Central memory CD8-positive, alpha-beta T cell (primary cell): ENCODE measurements at places on chromosomes 7 and 10.

GRCh38 chr7:10798044-10798443 is 175.6 kb upstream of the PHF14 start:
- DNase-seq: no peak

DNA sequence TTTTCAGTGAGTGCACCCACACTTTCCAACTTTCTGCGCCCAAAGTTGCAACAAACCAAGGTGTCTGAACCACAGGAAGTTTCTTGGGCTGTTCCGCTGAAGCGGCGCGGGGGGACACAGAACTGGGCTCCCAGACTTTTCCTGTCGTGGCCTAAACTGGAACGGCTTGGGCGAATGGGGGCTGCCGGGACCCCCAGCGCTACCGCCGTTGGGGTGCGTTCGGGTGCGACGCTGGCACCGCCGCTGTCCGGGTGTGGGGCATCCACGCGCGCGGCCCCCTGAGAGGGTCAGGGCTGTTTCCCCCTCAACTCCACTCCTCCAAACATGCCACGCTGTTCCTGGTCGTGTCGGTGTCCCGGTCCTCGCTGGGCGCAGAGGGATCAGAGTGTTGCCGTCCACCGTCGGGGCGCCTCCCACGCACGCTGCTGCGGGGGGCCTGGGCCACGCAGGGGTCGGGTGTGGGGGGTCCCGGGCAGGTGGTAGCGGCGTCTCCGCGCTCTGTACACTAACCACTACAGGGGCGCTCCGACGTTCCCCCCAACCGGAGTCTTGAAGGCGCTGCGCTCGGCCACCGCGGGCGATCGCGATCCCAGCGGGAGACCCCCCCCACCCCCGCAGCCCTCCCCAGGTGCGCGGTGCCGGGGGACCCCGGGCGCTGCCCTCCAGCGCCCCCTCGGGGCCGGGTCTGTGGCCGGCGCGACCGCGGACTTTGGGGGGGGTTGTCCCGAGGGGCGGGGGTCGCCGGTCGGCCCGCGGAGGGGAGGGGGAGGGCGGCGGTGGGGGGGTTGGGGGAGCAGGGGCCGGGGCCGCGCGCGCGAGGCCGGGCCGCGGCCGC is 2.2 kb upstream of the CUX1 start:
- no peak for DNase-seq

GRCh38 chr10:103839519-103839871 is 15.9 kb downstream of the SH3PXD2A start:
- DNase-seq: no peak

GRCh38 chr10:64316416-64316815 is 795.2 kb downstream of the REEP3 start:
- no peak for DNase-seq

DNA sequence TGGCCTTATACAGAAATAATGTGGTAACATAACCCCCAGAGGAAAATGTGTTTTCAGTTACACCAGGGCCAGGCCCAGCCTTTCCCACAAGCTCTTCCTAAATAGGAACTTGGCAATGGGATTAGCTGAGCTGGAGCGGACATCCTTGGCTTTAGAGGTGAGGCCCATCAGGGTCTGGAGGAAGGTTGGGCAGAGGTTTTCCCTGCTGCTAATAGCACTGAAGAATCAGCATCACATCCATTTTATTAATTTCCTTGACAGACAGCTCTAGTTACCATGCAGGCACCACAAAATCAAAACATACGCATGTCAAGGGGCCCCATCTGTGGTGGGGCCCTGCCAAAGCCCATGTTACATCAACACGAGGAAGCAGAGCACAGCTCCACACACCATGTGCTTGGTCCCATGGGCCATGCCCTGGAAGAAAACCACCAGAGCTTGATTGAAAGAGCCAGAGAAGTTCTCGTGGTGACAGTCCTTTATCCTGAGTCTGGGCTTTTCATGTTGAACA is 566.6 kb downstream of the KCNMA1 start:
- no peak for DNase-seq

DNA sequence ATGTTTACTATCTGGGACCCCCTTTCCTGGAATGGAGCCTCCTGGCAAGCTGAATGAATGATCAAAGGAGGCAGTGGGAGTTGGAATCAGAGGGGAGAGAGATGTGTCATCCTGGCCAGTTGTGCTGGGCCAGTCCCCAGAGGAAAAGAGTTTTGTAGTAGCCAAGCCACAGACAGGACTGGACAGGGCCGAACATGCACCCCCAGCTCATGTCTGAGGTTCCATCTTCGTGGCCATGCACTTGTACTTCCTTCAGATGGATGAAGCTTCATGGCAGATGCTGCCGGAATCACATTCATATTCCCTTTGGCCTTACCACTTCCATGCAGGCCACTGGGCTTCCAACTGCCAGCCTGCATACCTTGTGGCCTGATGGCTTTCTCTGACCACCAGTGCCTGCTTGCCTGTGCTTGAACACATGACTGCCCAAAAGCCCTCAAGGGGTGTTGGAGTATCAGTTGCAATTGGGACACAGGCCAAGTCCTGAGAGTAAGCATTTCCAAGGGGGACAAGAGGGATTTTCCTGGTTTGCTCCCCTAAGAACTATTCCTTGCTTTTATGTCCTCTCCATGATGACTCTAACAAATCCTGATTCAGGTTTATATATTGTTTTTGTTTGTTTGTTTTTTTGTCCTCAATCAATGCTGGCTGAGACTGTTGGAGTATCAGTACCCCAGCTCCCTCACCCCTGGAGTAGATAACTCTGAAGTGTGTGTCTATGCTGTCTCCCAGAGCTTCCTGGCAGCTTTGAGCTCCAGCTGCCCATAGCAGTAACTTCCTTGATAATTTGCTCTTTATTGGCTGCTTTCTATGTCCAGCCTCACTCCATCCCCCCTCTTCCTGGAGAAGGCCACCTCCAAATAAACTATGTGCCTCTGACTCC is 63.6 kb downstream of the TMEM130 start:
- DNase-seq: no peak

DNA sequence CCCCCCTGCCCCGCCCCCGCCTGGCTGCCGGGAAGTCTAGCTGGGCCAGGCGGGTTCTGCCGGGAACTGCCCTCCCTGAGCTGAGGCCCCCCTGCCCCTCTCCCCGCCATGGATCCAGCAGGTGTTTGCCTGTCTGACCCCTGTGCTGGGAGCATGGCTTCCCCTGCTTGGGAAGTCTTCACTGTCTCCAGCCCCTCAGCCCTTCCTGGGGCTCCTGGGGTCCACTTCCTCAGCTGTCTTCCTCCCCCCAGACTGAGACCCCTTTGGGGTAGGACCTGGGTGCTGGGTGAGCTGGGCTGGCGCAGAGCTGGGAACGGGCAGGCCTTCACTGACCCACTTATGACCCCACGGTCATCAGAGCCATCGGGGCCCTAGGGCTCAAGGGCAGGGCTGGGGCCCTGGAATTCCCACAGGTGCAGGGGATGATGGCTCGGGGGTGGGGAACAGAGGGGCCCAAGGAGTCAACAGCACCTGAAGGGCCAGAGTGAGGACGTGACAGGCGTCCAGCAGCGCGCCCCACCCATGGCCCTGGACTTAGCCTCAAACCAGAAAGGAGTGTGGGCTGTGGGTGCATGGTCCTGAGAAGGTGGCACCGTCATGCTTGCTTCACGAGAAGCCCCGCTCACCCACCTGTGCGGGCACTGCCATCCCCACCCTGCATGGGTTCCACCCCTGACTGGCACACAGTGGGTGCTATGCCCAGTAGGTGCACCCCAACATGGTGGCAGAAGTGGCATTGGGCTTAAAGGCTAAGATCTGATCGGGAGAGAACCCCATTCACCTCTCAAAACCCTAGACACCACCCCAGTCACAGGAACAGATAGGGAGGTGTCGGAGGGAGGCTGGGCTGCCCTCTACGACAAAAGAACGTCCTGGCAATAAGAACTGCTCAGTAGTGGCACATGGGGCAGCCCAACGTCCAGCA is 16.2 kb upstream of the TNRC18 start:
- DNase-seq: no peak

DNA sequence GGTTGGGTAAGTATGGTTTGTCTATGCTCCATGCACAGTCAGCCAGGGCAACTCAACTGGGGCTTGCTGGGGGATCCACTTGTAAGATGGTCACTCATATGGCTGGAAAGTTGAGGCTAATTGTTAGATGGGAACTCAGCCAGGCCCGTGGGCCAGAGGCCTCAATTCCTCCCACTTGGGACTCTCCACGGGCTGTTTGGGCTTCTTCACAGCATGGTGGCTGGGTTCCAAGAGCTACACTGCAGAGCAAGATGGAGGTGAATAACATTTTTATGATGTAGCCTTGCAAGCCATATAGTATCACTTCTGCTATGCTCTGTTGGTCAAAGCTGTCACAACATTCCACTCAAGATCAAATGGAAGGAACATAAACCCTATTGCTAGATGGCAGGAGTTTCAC is 39.2 kb downstream of the ELMO1 start:
- DNase-seq: no peak

GRCh38 chr10:113517165-113517900 is 35.5 kb upstream of the HABP2 start:
- no peak for DNase-seq

- no peak for DNase-seq
Observed at GRCh38 chr7:133552079-133552478, 299.2 kb downstream of the EXOC4 start.

GRCh38 chr10:75883081-75884072 is 452.0 kb downstream of the LRMDA start:
- DNase-seq: no peak

DNA sequence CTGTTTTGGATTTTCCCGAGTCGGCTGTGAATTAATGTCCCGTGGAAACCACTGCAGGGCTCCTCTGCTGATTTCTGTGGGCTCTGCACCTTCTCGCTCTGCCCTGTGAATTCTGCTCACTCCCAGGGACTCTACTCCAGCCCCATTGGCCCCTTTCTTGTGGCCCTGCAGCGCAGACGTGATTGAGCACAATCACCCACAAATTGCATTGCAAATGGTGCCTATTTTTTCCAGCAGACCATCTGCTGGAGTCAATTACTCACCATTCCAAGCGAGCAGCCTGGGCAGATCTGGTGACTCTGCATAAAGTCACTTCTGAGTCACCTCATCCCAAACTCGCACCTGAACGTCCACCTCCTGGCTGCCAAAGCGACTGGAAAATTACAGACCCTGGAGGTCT is 235.8 kb downstream of the PAXIP1 start:
- DNase-seq: no peak

DNA sequence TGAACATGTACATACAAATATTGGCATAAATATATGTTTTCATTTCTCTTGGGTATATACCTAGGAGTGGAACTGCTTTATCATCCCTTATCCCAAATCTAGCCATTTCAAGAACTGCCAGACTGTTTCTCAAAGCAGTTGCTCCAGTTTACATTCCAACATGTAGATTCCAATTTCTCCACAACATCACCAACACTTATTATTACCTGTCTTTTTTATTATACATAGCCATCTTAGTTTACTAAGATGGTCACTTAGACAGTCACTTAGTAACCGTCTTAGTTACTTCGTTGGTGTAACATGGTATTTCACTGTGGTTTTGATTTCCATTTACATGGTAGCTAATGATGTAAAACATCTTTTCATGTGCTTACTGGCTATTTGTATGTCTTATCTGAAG is 82.7 kb downstream of the ZFAND4 start:
- no peak for DNase-seq

- no peak for DNase-seq
Observed at GRCh38 chr7:154743206-154743605, 259.7 kb downstream of the PAXIP1 start.

DNA sequence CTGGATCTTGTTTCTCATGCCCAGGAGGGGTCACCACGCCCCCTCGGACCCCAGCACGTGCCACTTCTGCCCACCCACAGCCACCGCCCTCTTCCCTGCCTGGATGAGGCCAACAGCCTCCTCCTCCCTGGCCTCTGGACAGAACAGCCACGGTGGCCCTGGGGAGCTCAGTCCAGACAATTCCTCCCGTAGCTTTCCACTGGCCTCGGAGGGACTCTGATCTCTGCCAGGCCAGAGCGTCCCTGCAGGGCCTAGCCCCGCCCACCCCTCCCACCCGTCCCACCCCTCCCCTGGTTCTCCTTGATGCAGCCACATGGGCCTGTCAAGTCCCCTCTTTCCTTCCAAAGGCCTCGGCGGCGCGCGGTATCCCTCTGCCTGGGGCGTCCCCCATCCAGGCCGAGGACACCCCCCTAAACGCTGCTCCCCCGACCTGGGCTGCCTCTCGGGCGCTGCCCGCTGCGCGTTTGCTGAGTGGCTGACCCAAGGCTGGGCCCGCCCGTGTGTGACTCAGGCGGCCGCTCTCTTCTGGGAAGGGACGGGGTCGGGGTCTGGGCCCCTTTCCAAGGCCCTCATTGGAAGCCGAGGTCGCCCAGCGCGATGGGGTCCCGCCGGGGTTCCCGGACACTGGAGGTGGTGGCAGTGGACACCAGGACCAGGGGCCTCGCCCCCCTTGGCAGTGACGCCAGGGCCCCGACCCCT is 557 bp downstream of the TMEM120A start:
- no peak for DNase-seq

- DNase-seq: no peak
Observed at GRCh38 chr7:47581438-47581803, 490 bp downstream of the TNS3 start.

- DNase-seq: no peak
Observed at GRCh38 chr10:72270607-72271281, 3.0 kb upstream of the DDIT4 start.

GRCh38 chr7:46131916-46132795 is 211.1 kb upstream of the IGFBP3 start:
- DNase-seq: no peak

DNA sequence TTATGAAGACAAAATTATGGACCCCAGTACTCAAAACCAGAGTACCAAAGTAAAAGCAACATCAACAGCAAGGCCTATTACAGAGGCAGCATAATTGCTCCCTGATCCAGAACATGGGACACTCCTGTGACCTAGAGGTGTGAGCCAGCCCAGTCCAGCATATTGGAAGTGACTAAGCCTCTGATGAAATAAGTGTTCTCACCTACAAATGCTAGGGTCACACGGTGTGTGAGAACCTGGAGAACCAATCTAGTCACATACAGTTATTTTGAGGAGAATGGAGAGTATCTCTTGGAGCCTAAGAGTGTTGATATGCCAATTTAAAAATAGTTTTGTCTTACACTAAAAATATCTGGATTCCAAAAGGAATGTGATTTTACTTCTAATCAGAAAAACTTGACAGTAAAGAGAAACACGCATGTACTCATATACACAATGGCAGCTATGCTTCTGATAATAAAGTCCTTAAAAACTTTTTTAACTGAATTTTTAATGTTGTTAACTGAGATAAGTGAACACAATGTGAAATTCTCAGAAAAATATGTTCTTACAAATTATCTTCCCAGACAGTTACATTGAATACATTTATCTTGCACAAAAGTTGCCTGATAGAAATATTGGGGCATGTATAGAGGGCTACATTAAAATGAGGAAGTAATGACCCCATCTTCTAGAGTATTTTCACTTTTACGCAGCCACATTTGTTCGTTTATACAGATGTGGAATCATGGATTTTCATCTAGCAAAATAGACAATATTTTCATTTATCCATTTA is 56.8 kb upstream of the CD36 start:
- DNase-seq: no peak
